ENCODE measurements at places on chromosomes 5 and 9.

DNA sequence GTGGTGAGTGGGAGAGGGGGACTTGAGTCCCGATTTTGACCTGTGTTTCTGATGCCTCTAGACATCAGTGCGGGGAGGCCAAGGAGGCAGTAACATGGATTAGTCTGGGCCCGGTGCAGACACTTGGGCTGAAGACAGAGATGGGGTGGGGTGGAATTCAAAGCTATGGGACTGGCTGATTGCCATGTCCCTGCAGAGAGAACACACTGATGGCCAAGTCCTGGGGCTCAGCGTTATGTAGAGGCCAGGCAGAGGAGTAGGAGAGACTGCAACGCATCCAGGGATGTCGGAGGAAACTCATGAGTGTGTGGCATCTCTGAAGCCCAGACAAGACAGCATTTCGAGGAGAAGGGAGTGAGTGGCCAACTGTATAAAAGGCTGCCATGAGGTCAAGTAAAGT is 30.1 kb downstream of the PSD2 start:
- DNase-seq: no peak

GRCh38 chr5:9374025-9374424 is 171.8 kb downstream of the SEMA5A start:
- DNase-seq: no peak

GRCh38 chr5:103505581-103506305 is 56.8 kb downstream of the NUDT12 start:
- no peak for DNase-seq

DNA sequence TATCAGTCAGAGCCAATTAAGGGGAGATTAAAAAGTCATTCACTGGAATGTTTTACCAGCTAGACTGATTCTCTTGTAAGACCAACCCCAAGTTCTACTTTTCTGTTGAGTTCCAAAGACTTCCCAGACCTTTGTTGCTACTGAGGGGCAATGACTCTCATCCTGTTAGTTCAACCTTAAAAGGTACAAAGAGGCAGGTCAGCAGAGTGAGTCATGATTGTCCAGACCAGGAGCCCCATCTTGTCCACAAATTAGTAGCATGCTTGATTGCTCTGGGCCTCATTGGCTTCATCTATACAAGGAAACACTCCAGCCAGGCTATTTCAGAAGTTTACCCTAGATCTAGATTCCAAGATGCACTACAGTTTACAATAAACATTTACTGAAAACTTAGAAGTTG is 79.9 kb upstream of the IL7R start:
- no peak for DNase-seq

- no peak for DNase-seq
These were observed 261.5 kb downstream of the NSG2 start for GRCh38 chr5:174307031-174307408.

DNA sequence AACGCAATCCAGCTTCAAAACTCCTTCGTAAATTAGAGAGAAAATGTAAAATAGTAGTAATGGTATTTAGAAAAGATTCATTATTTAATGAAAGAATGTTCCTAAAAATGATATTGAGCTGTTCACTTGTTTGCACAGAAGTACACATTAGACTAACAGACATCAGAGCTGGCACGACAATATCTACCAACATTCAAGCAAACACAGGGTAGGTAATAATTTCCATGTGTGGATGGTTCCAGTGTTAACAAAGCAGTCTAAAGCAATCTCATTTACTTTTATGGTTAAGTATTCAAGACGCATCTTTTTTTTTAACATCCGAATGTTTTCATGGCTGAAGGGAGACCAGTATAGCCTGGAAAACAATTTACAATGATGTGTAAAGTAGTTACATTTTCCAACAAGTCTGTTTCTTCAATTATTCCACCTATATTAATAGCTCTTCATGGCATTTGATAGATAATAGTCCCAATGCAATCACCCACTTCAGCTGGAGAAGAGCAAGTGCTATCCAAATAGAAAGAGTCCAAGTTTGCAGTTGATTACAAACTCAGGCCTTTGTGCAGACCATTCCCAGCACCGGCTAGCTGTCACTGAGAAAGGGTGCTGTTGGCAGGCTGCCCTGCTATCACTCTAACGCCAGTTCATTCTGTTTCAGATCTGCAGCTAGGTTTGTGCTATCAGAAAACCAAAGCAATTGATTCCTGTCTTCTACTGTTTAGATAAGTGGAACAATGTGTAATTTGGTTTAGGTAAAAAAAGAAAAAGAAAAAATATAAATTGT is 458.8 kb downstream of the DTWD2 start:
- DNase-seq: no peak

DNA sequence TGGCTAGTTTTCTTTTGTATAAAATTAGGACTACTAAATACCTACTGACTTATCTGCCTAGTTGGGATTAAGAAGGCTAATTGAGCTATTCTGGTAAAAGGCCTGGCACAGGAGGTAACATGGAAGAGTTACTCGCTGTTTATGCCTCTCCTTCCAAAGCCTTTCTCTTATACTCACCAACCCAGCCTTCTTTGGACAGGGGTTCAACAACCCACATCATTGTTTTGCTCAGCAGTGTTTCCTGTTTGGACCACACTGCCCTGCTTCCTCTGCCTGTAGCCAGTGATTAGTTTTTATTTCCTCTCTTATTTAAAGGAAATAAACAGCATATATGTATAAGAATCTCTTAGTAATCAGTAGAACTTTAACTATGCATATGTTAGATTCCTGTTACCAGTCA is 85.1 kb upstream of the TLX3 start:
- no peak for DNase-seq

Data from HuH-7 (cell line).